CD4-positive, alpha-beta T cell treated with Interleukin-1 beta for 1 hour (primary cell): ENCODE measurements at places on chromosomes 11 and 22.
A peak's percentile ranks its signal among the peaks of the same experiment; 100 is the strongest.

- no peak for DNase-seq
Measured at GRCh38 chr11:134714021-134714656, 302.1 kb upstream of the B3GAT1 start.

- DNase-seq: no peak
Measured at GRCh38 chr11:132423266-132423665, 1052.9 kb downstream of the NTM start.

- no peak for DNase-seq
Measured at GRCh38 chr11:46906609-46907041, 11.7 kb downstream of the LRP4 start.

- DNase-seq: no peak
Measured at GRCh38 chr11:65439331-65440181, 17.0 kb downstream of the NEAT1 start.

GRCh38 chr11:35138943-35139721, at the start of gene CD44:
TSS of gene CD44 (plus strand) at chr11:35139171. CDS start at chr11:35139304, 133 bp downstream.
- peak; percentile 93 for DNase-seq

DNA sequence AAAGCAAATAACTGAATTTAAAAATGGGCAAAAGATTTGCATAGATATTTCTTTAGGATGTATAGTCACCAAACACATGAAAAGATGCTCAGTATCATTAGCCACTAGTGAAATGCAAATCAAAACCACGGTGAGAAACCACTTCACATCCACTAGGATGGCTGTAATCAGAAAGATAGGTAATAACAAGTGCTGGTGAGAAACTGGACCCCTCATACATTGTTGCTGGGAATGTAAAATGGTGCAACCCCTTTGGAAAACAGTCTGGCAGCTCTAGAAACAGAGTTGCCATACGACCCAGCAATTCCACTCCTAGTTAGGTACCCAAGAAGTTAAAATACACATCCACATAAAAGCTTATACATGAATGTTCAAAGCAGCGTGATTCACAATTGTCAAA, 16.3 kb downstream of the RPUSD4 start:
- DNase-seq: no peak

GRCh38 chr11:69075421-69076128, 26.8 kb downstream of the TPCN2 start:
- DNase-seq: no peak

DNA sequence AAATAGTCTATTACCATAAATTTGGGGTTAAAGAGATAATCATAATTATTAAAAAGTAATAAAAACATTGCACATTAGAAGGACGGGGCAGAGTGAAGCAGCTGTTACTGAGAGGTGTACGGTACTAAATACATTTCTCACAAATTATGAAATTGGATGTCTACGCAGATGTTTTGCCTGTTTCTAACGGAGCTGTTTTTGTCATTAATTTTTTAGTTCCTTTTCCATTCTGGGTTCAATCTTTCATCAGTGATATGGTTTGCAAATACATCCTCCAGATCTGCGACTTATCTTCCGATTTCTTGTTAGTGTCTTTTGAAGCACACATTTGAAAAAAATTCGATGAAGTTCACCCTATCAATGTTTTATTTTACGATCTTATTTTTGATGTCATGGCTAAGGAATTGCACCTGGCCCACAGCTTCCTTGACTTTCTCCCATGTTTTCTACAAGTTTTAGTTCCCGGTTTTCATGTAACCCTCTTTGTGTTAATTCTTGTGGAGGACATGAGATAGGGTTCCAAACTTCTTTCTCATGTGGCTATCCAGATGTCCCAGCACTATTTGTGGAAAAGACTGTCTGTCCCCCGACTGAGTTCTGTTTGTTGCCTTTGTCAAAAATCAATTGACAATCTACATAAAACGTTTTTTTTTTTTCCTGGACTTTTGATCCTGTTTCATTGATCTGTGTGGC, 21.3 kb upstream of the KRTAP5-6 start:
- no peak for DNase-seq

- DNase-seq: no peak
Measured at GRCh38 chr22:46665751-46666280, 45.6 kb downstream of the GRAMD4 start.

DNA sequence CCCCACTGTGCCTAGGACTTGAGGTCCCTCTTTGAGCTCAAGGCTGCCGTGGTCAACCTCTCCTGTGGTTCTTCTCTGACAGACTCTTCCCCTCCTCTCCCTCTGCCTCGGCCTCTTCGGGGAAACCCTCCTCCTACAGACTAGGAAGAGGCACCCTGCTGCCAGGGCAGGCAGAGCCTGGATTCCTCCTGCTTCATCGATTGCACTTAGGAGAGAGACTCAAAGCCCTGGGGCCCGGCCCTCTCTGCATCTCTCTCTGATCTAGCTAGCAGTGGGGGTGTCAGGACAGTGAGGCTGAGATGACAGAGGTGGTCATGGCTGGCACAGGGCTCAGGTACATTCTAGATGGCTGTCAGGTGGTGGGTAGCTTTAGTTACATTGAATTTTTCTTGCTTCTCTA, 63.6 kb upstream of the EMID1 start:
- no peak for DNase-seq

- DNase-seq: peak; percentile 56
Measured at GRCh38 chr11:135075740-135076139, 663.7 kb upstream of the B3GAT1 start.

- no peak for DNase-seq
Measured at GRCh38 chr11:125625225-125625629, 264 bp downstream of the CHEK1 start.

GRCh38 chr11:8615291-8616032, 21.4 kb upstream of the STK33 start:
- DNase-seq: no peak

DNA sequence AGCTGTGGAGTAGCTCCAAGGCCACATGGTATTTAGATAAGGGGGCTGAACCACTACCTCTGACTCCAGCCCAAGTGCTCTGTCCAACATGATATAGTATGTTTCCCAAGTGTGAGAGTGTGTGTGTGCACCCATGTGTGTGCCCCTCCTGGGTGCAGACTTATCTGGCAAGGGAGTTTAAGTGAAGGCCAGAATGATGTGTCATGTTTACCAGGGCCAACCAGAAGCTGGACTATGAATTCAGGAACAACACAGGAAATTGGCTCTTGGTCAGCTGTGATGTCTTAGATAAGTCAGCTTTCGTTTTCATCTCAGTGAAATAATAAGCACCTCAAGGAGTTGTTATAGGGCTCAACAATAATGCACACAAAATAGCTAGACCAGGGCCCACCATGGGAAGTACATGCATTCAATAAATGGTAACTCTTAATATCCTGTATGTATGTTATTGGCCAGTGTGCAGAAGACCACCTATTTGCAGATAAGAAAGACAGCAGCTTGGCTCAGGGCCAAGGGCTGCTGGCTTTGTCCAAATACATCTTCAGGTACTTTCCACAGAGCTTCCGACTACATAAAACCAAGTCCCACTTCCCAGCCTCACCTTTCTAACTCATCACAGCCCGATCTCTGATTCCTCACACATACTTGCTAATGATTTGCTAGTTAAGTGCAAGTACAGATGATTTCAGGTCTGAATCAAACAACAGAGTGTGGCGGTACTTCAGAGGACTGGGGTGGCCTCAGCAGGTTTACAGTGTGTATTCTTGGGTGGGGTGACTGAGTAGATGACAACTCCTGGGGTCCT, 120.9 kb downstream of the ME3 start:
- no peak for DNase-seq

DNA sequence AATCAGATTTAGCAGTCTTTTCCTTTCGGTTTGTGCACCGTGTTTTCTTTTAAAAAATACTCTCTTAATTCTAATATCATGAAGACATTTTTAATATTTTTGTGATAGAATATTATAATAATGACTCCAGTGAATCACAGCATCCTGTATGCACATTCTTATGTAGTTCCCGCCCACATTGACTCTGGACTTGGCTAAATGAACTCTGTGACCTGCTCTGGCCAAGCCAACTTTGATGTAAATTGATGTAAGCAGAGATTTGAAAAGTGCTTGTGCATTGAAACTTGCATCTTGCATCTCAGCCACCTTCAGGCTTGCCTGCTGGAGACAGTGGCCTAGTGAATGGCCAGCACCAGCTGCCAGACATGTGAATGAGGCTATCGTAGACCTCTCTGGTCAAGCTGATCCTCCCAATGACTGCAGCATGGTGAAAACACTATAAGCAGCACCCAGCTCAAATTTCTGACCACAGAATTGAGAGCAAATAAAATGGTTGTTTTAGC, 29.2 kb upstream of the PGM2L1 start:
- no peak for DNase-seq

GRCh38 chr22:33757802-33758483, 162.3 kb downstream of the LARGE1 start:
- DNase-seq: no peak

DNA sequence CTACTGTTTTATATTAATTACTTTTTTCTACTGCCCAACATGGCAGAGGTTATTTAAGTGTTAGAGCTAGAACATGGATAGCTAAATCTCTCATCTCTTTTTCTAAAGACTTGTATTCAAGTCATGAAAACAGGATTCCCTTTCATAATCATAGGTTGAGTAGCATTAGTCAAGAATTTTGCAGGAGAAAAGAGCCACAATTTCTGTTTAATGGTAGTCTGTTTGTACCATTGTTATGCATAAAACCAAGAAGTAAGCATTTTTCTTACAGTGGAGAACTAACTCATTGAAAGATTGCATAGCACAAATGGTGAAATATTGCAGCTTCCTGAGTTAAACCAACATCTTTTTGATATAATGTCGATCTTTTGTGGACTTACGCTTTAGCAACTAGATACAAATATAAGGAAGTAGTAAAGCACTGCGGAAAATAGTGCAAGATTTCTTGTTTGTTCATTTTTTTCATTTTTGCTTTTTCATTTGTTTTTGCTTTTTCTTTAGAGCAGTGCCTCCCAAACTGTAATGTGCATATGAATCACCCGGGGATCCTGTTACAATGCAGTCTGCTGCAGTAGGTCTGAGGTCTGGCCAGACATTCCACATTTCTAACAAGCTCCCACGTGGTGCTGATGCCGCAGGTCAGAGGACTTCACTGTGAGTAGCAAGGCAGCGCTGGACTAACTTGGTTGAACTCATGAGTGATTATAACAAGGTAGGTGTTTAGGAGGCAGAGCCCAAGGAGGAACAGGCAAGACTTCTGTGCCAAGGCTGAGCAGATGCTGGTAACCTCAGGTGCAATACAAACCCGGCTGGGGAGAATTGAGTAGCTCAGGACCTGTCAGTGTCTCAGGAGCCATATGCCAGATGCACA, 4.6 kb downstream of the ETS1 start:
- DNase-seq: no peak

DNA sequence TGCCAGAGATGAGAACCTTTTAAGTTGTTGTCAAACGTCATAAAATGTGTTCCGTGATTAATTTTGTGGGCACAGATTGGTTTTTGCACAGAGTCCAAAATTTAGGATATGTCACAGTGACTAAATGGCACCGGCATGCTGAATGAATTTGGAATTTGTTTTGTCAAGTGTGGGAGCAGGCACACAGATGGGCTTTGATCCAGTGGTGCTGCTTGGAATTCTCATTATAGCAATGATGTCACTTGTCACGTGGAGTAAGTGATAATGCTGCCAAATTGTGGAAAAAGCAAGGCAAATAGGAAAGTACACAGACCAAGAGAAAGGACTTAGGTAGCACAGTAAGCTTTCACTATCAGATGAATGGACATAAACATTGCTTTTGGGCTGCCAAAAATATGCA, 8.0 kb upstream of the LIN7C start:
- DNase-seq: no peak

- no peak for DNase-seq
Measured at GRCh38 chr11:111795334-111795985, 29.3 kb upstream of the PPP2R1B start.

GRCh38 chr11:68893282-68893681, 10.3 kb downstream of the MRPL21 start:
- no peak for DNase-seq

- DNase-seq: no peak
Measured at GRCh38 chr11:91160661-91161060, 937.8 kb upstream of the CHORDC1 start.

GRCh38 chr11:102196816-102197215, 86.6 kb downstream of the YAP1 start:
- no peak for DNase-seq

- no peak for DNase-seq
Measured at GRCh38 chr11:99766811-99767210, 746.1 kb downstream of the CNTN5 start.

- peak; percentile 58 for DNase-seq
Measured at GRCh38 chr11:95790933-95791708, 823 bp downstream of the CEP57 start.

GRCh38 chr11:87812571-87813365, 362.5 kb downstream of the RAB38 start:
- no peak for DNase-seq

DNA sequence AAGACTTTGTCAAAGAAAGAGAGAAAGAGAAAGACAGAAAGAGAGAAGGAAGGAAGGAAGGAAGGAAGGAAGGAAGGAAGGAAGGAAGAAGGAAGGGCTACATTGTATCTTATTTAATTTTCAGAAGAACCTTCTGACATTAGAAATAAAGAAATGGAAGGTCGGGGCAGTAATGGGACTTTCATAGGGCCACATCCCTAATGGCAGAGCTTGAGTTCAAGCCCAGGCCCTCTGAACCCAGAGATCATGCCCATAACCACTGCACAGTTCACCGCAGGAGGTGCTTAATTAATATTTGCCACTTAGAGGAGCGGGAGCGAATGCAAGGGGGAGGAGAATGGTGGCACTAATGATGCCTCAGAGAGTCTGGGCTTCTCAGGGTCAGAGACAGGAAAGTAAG, 233.3 kb downstream of the MN1 start:
- no peak for DNase-seq

GRCh38 chr11:57378186-57378585, 2.8 kb downstream of the PRG3 start:
- DNase-seq: no peak

- DNase-seq: no peak
Measured at GRCh38 chr11:42913731-42914130, 398.1 kb upstream of the API5 start.

DNA sequence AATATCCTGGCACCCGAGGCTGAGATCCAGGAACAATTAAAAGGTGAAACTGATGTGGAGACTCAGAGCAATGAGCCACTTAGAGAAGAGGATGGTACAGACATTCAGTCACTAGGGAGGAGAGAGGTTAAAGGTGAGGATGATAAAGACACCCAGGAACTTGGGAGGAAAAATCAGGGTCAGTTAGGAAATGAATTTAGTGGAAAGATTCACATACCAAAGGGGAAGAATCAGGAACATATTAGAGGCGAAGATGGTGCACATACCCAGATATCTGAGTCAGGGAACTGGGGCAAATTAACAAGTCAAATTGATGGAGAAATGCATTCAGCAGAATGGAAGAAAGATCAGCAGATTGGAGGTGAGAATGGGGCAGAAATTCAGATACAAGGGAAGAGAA, 4.1 kb upstream of the MEI1 start:
- no peak for DNase-seq

DNA sequence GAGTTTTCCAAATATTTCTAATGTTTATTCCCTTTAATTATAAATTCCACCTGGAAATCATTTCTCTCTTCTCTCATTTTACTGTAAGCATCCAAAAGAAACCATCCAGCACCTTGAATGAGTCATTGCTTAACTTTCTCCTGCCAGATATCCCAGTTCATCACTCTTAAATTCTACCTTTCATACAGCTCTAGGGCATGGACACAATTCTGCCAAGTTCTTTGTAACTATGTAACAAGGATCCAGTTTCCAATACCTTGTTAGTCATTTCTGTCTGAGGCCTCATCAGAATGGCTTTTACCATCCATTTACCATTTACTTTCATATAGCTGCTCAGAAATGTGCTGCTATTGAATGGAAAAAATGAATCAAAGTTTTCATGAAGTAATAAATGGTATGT, 455.4 kb upstream of the TENM4 start:
- no peak for DNase-seq

GRCh38 chr11:114142707-114143106, 83.2 kb downstream of the ZBTB16 start:
- DNase-seq: no peak
